ENCODE measurements at places on chromosomes 3 and 15.

DNA sequence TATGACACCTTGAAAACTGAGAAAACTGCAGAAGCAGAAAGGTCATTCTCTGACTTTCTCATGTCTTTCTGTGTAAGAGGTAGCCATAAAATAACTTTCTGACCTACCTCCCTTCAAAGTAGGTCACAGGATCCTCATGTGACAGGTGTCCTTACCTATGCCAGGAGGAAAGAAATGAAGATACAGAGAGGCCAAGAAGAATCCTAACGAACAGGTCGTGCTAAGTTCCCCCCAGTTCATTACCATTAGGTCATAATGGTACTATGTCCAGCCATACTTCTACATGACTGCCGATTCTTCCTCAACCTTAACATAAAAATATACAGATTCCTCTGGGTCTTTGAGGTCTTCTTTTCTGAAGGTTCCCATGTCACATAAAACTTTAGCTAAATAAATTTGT is 118.6 kb downstream of the FOXB1 start:
- no peak for DNase-seq

- DNase-seq, result peak; percentile 39
Measured at GRCh38 chr3:13657660-13658435, 108.9 kb downstream of the FBLN2 start.

- DNase-seq, result no peak
Measured at GRCh38 chr3:89314454-89315098, 207.2 kb downstream of the EPHA3 start.

GRCh38 chr3:87351937-87352336 is 75.6 kb upstream of the POU1F1 start:
- no peak for DNase-seq

GRCh38 chr3:24520976-24521419 is 26.3 kb upstream of the THRB start:
- DNase-seq, result no peak

DNA sequence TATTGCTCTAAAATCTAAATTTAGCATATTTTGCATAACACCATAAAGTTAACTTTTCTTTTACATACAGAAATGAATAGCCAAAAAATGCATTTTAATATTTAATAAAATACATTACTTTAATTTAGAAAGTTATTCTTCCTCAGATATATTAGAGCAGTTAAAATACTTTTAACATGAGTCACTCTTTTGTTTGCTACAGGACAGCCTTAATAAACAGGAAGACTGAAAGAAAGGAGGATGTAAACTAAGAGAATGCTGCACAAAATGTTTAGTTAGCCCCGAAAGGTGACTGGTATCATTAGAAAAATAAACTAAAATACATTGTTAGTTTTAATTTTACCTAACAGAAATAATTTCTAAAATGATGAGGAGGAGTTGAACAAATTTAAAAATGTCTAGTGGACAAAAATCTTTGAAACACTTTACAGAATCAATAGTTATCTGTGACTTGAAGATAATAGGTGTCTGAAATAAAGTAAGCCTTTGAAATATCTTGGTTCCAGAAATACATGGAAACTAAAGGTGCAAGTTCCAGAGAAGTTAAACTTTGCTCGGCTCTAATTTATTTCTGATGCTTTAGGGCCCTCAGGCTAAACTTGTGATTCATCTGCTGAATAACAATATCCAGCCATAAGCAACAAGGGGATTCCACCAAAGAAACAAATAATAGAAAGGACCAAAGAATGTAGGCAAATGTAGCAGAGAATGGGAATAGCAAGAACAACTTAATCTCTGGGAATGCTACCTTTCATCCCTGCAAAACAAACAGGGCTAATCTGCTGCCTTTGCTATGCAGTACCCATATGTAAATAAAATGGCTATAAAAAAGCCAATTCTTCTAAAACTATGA is 138.3 kb upstream of the UBP1 start:
- no peak for DNase-seq

GRCh38 chr3:18572809-18573208 is 147.7 kb upstream of the SATB1 start:
- no peak for DNase-seq

DNA sequence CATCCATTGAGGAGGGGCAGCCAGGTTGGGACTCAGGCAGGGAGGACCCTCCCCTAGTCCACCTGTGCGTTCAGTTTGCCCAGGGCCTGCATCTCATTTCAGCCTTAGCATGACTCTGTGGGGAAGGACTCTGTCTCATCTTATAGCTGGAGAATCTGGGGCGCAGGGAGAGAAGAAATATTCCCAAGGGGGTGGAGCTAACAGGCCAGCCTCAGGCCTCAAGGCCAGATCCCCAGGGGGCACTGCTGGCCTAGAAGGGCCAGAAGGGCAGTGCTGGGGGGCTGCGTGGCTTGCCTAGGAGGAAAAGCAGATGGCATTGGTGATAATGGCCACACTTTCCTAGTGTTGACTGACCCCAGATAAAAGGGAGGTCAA is 10.9 kb downstream of the AMOTL2 start:
- DNase-seq, result no peak

DNA sequence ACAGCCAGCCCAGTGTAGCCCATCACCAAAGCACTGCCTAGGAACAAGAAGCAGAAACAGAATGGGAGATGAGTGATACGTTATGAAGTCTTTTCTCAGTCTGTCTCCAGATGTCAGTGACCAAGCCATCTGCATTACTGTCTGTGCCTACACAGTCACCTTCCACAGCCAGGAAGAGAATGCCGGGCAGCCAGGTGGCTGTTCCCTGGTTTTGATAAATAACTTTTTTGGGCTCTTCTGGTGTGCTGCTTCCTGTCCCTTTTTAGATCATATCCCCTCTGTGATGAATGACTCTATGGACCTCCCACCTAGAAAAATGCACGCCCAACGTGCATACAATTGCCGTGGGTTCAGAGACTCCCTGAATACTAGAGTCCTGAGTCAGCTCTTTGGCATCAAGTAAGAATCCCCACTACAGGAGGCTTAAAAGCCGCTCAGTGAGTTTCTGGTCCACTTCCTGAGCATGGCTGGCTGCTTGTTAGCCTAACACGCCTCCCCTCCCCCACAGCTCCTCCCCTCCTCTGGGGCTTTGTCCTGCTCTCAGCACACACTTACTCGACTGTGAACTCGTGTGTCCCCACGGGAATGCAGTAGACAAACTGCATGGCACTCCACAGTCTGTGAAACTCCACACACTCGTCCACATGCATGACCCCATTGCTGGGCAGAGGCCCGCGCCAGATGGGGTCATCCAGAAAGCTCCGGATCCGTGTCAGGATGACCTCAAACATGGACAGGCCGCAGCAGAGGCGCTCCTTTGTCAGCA is 34.7 kb downstream of the NIPA2 start:
- DNase-seq, result no peak

DNA sequence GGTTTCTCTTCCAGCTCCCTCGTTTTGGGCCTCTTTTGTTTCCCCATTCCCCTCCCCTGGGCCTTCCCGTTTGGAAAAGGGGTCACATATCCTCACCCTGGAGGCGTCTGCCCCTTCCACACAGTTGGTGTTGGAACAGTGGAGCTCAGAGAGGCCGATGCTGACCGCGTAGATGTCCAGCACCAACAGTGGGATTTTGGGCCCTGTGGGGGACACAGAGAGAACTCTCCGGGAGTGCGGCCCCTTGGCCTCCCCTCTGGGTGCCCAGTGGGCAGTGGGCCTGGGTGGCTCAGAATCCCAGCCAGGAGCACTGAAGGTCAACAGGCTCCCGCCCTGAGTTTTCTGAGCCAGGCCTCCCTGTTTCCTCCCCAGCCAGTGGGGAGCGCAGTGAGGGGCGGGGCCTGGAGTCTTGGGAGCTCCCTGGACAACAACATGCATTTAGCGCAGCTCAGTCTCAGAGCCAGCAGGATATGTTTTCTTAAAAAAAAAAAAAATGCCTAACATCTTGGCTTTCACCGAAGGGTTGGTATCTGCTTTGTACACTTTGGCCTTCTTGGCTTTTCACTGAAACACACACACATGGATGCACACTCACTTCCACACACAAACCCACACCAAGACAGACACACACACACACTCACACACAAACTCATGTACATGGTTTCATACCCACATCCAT is 670 bp upstream of the ISLR start:
- no peak for DNase-seq

GRCh38 chr3:8070011-8070410 is 431.6 kb upstream of the LMCD1 start:
- DNase-seq, result no peak

- no peak for DNase-seq
Measured at GRCh38 chr15:78003539-78004008, 73.9 kb downstream of the TBC1D2B start.

DNA sequence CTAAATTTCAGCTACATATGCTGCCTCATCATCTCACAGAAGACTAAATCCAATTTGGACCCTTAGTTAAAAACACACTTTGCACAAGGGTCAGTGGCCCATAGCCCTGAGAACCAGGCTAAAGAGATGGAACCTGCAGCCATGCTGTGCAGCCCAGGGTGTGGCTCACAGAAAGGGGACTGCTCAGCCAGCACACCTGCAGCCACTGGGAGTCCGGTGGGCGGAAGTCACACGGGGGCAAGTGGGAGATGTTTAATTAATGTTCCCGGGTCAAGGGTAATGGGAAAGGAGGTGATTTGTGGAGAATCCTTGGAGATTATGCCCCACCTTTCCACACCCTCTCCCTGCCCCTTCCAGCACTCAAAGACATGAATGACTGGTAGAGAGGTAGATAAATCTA is 467.4 kb downstream of the EPHB1 start:
- no peak for DNase-seq

DNA sequence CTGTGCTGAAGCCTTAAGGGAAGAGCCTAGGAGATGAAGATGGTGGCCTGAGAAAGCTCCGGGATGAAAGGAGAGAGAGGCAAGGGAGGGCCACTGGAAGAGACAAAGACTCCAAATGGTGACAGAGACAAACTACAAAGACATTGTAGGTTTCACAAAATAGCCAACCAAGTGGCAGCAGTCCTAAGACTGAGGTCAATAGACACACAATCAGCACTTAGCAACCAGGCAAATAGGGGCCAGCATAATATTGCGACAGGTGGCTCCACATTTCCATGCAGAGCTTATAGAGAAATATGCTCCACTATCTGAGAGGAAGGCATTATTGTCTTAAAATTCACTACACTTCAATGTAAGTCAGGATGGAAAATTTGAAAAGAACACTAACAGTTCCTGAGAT is 22.1 kb upstream of the MYO5C start:
- DNase-seq, result no peak

- DNase-seq, result no peak
Measured at GRCh38 chr3:45987368-45988291, 8.0 kb downstream of the FYCO1 start.

GRCh38 chr3:174863488-174863887 is 4.4 kb downstream of the NAALADL2 start:
- DNase-seq, result no peak

All from stimulated activated CD4-positive, alpha-beta T cell treated with anti-CD3 and anti-CD28 coated beads, Interleukin-1b, Interleukin-23, amount 100 ng/mL, for 1 hour (primary cell).